Stimulated activated CD8-positive, alpha-beta memory T cell treated with anti-CD3 and anti-CD28 coated beads, Interleukin-7, amount 100 ng/mL, for 1 hour (primary cell): ENCODE measurements at places on chromosomes 2 and 18.

- DNase-seq: no peak
These were observed 435.1 kb downstream of the MTX2 start for GRCh38 chr2:176704282-176704858.

- no peak for DNase-seq
These were observed 89.2 kb upstream of the SALL3 start for GRCh38 chr18:78890388-78890787.

DNA sequence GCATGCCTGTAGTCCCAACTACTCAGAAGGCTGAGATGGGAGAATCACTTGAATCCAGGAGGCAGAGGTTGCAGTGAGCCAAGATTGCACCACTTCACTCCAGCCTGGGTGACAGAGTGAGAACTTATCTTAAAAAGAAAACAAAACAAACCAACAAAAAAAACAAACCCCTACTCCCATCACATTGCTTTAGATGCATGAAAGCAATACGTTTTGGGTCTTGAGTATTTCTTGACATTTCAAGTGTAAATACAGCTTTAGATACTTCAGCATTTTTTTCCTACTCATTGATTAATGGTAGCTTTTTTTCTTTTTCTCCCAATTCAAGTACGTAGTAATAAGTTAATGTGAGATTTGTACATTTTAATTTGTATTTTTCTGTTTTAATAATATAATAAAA lies 20.3 kb downstream of the RASGRP3 start:
- DNase-seq: no peak

DNA sequence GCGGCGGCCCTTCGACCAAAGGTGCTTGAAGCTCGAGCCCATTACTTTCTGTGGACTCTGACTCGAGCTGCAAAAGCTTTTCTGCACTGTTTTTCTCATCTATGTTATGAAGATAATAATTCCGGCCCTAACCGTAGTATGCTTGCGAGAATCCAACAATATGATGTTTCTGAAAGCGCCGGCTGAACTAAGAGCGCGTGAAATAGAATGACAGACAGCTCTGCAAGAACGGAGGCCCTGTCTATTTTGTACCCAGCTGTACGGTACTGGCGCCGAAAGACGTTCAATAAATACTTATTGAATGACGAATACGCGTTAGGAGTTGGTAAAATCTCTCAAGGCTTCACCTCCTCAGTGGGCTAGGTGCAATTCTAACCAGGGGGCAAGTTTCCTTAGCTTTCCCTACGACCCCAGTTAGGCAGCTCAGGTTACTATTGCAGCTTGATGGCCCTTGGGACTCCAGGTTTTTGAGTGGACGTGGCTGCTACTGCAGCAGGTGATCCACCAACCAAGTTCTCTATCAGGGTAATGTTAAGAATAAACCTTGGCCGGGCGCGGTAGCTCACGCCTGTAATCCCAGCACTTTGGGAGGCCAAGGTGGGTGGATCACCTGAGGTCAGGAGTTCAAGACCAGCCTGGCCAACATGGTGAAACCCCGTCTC lies 570 bp downstream of the SCRN3 start:
- DNase-seq: no peak

- no peak for DNase-seq
These were observed 71.4 kb downstream of the KCNF1 start for GRCh38 chr2:10982931-10983701.

- no peak for DNase-seq
These were observed 27.0 kb upstream of the DPYSL5 start for GRCh38 chr2:26820932-26821331.

GRCh38 chr2:232626584-232626983 lies 6.8 kb upstream of the EFHD1 start:
- DNase-seq: no peak

DNA sequence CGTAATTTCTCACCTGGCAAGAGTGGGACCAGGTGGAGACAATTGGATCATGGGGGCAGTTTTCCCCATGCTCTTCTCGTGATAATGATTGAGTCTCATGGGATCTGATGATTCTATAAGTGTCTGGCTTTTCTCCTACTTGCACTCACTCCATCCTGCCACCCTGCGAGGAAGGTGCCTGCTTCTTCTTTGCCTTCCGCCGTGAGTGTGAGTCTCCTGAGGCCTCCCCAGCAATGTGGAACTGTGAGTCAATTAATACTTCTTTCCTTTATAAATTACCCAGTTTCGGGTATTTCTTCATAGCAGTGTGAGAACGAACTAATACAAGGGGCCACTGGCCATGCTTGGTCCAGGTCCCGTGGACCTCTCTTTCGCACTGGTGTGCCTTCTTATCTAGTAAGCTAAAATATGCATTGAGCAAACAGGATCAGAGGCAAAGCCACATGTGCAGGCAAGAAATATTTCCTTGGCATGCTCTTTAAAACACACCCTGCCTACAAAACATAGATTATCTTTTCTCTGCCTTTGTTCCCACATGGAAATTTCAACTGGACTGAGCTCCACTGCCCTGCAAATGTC lies 821.1 kb downstream of the TRIB2 start:
- DNase-seq: no peak

GRCh38 chr2:10903861-10904210 lies 7.9 kb upstream of the KCNF1 start:
- no peak for DNase-seq

GRCh38 chr2:120803764-120804335 lies 68.2 kb downstream of the GLI2 start:
- DNase-seq: no peak

- DNase-seq: no peak
These were observed 104.1 kb upstream of the FZD5 start for GRCh38 chr2:207873794-207874193.

DNA sequence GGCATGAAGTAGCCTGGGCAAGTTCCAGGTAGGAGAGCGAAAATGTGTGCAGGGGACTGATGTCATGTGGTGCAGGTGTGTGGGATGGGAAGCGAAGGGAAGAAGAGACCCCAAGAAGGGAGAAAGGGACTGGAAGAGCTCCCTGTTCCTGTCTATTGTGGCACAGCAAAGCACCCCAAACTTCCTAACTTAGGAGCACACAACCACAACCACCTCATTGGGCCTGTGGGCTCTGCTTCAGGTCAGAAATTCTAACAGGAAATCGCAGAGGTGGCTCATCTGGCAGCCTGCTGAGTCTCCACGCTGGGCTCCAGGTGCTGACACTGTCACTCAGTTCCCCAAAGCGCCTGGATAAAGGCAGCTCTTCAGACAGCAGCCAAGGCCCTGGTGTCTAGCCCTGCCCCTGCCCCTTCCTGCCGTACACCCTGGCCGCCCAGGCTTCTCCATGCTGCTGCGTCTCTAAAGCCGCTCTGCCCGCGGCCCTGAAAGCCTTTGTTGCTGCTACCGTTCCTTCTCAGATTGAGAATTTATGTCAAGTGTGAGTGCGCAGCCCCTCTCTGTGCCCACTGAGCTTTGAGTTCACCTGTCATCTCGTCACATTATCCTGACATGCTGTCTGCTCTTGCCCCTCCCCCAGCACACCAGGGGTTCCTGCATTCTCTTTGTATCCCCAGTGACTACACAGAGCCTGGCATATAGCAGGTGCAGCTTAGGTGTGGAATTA lies 140.2 kb upstream of the BCL2L11 start:
- no peak for DNase-seq

DNA sequence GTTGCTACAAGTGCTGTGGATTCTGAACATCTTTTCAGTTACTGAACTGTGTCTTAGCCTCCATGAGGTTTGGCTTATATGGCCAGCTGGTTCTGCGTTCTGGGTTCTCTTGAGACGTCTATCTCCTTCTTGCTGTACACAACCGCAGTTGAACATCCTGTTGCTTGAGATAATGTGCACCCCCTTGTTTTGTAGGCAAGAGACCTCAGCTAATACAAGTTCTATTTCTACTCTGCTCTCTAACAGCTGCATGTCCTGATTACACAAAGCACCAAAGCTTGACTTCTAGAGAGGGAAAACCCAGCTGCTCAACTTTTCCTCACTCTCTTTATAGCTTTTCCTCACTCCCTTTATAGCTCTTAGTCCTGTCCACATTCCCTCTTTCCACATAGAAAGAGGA lies 176.0 kb downstream of the LTBP1 start:
- DNase-seq: no peak
